ENCODE measurements at places on chromosomes 2 and 18. TPM values are rescaled to one million over a fixed set of nuclear protein-coding genes. Genes with fewer than 3 reads are reported as not detected.
A peak's percentile ranks its signal among the peaks of the same experiment; 100 is the strongest.

DNA sequence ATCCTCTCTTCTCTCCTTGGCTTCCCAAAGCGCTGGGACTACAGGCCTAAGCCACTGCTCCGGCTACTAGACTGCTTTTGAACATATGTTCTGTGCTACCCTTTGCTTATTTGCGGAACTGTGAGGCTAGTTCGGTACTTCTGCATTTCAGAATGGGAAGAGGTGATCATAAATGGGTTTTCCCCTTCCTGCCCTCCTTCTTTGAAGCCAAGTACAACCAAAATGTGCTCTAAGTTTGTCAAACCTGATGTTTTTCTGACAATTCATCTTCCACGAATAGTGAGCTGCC is 1.7 kb upstream of the ESCO1 start:
- no peaks in the 10 kb centered on the region for H3K36me3 ChIP-seq
- H3K4me1 ChIP-seq: peaks cover 22% of the 10 kb centered on the region
- H3K27ac ChIP-seq: no peak overlapping the region
- no peaks in the 10 kb centered on the region for H3K27me3 ChIP-seq
- no peak for DNase-seq

DNA sequence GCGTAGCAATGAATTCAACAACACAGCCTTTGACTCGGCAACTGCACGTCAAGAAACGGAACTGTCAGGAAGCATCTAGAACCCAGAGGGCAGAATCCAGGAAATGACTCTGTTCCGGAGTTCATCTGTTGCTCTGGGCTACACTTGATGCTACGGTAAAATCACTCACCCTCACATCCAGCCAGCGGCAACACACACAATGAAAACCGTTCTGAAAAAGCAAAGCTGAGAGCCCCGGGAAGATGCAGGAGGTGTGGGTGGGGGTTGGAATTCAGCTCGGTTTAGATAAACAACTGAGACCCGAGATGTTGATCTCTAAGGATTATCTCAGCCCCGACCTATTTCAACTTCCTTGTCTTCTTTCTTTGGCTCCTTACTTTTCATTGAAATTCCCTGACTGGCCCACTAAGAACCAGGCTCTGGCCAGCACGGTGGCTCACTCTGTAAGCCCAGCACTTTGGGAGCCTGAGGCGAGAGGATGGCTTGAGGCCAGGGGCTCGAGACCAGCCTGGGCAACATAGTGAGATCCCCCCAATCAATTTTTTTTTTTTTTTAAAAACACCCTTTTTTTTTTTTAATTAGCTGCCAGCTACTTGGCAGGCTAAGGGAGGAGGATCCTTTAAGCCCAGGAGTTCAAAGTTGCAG is 13.3 kb upstream of the RAB17 start:
- no peaks in the 10 kb centered on the region for H3K36me3 ChIP-seq
- peak overlapping the region; percentile 5 for H3K4me3 ChIP-seq
- no peaks in the 10 kb centered on the region for H3K27me3 ChIP-seq
- no peak for DNase-seq
- H3K27ac ChIP-seq: no peak overlapping the region

DNA sequence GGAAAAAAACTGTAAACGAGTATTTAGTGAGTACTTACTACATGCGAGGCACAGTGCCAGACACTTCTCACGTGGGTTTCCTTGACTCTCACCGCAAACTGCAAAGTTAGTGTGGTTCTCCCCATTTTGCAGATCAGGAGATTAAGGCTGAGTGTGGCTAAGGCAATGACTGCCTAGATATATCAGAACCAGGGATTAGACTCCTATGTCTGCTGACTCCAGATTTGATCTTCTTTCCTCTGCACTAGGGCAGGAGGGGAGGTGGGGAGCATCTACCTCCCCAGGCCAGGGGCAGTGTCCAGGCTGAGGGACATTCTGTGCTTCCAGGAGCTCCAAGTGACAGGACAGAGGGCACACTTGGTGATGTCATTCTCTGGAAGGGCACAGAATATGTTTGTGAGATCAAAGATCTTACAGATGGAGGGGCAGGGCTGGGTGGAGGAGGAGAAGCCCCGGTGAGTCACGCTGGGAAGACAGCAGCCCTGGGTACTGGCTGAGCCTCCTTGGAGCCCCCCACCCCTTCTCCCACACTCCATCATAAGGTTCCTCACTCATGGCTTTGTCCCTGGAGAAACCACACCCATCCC is 92.4 kb downstream of the RHOB start:
- H3K4me1 ChIP-seq: peaks cover 73% of the 10 kb centered on the region
- DNase-seq: peak; percentile 89
- no peaks in the 10 kb centered on the region for H3K27me3 ChIP-seq
- H3K27ac ChIP-seq: peak overlapping the region; percentile 92
- no peaks in the 10 kb centered on the region for H3K36me3 ChIP-seq

- H3K27me3 ChIP-seq: no peaks in the 10 kb centered on the region
- H3K36me3 ChIP-seq: no peaks in the 10 kb centered on the region
- no peak for DNase-seq
Observed at GRCh38 chr2:29309090-29310029, 194.1 kb downstream of the CLIP4 start.

DNA sequence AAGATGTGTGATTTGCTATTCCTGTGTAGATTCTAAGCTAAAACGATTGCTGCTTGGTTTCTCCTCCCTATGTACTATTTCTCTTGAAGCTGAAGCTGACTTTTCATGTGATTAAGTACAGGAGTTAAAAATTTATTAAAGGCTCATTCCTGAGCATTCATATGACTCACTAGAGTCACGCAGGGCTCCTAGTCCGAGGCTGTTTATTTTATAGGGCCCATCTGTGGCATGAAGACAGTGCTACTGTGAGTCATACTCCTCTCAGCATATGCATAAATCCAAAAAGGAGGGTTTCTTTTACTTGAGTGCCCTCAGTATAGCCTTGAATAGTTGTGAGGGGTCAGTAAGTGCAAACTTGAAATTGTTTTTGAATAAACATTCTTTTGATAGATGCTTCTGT is 378.8 kb downstream of the PTPRM start:
- no peak for DNase-seq
- H3K36me3 ChIP-seq: no peaks in the 10 kb centered on the region
- no peak overlapping the region for H3K4me3 ChIP-seq
- H3K4me1 ChIP-seq: peaks cover 9% of the 10 kb centered on the region
- H3K27ac ChIP-seq: no peak overlapping the region

Gene DOK1
- 1.5 TPM for total RNA-seq

DNA sequence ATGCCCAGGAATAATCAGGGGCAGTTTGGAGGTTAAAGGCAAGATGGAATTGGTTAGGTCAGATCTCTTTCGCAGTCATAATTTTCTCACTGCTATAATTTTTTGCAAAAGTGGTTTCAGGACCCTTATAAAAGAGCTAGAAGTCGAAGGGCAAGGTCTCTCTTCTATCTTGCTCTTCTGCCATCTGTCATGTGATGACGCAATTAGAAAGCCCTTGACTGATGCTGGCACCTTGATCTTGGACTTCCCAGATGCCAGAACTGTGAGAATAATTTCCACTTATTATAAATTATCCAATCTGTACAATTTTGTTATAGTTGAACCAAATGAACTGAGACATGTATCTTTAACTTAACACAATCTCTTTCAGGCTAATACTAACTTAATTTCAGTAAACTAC is 6.3 kb upstream of the RALBP1 start:
- no peak overlapping the region for H3K4me3 ChIP-seq
- H3K36me3 ChIP-seq: no peaks in the 10 kb centered on the region
- H3K4me1 ChIP-seq: no peaks in the 10 kb centered on the region
- DNase-seq: no peak
- no peaks in the 10 kb centered on the region for H3K27me3 ChIP-seq

DNA sequence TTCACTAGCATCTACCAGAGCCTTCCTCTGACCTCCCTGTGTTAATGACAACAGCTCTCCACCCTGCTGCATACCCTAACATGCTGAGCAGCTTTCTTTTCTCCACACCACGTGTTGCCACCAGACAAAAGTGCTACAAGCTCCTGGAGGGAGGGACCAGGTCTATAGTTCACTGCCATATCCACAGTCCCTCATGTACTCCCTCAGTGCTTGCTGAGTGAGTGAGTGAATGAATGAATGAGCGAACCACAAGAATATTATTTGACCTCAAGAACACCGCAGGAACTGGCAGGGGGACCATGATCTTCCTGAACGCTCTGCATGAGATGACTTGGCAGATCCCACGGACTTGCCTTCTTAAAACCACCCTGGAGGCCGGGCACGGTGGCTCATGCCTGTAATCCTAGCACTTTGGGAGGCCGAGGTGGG is 47.4 kb upstream of the CAB39 start:
- no peaks in the 10 kb centered on the region for H3K27me3 ChIP-seq
- no peak overlapping the region for H3K27ac ChIP-seq
- no peaks in the 10 kb centered on the region for H3K36me3 ChIP-seq
- H3K4me3 ChIP-seq: no peak overlapping the region
- peaks cover 56% of the 10 kb centered on the region for H3K4me1 ChIP-seq

Gene SH3YL1
- 6.2 TPM for total RNA-seq

DNA sequence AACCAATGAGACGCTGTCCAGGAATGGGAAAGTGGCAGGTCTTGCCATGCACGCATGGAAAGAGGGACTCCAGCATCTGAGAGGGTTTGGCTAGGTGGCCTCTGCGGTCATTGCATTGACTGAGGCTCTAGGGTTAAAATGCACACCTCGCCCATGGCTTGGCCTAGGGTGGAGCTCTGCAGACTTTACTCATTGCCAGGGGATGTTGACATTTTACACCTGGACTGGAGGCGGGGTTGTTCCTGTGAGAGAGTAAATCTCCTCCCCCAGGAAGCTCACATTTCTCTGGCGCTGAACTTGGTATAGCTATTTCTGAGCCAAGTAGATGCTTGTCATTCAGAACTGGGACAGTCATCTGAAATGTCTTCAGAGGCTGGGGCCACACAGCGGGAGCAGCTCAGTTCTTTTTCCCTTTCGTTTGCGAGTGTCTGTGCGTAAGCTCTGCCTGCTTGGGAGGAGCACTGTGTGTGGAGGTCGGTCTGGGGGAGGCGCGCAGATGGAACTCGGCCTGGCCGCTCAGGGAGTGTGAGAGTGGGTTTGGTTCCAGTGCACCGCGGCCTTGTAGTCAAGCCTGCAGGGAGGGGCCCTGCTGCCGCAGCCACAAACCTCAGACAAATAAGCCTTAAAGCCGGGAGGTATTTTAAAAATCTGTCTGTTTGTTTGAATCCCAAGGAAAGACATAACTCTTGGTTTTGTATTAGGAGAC is 76.5 kb downstream of the LPIN1 start:
- DNase-seq: peak; percentile 87
- no peak overlapping the region for H3K4me3 ChIP-seq
- H3K27ac ChIP-seq: peak overlapping the region; percentile 80
- peaks cover 72% of the 10 kb centered on the region for H3K36me3 ChIP-seq
- H3K27me3 ChIP-seq: no peaks in the 10 kb centered on the region

DNA sequence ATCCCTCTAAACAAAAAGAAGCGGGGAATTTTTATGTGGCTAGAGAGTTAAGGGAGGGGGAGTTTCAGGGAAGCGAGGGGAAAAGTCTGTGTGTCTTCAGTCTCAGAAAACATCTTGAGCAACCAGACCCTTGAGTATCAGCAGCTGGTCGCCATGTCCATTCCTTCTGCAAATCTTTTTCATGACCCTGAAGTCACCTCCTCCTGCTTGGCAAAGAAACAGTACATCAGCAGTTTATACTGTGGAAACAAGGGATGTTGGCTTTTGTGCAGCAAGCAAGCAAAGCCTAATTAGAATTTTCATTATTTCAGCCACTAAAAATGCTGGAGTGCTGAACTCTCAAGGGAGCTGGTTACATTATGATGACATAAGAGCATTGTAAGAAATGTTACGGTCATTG is 187.4 kb upstream of the SLC8A1 start:
- H3K27ac ChIP-seq: no peak overlapping the region
- H3K4me1 ChIP-seq: no peaks in the 10 kb centered on the region
- no peaks in the 10 kb centered on the region for H3K27me3 ChIP-seq
- no peak overlapping the region for H3K4me3 ChIP-seq
- no peaks in the 10 kb centered on the region for H3K36me3 ChIP-seq

- no peak overlapping the region for H3K27ac ChIP-seq
- H3K4me3 ChIP-seq: no peak overlapping the region
- H3K36me3 ChIP-seq: no peaks in the 10 kb centered on the region
- H3K27me3 ChIP-seq: no peaks in the 10 kb centered on the region
- no peak for DNase-seq
Observed at GRCh38 chr2:107728586-107728985, 98.1 kb upstream of the RGPD4 start.
